Glutamatergic neuron (in vitro differentiated cells): ENCODE measurements at places on chromosomes 13 and 19.

DNA sequence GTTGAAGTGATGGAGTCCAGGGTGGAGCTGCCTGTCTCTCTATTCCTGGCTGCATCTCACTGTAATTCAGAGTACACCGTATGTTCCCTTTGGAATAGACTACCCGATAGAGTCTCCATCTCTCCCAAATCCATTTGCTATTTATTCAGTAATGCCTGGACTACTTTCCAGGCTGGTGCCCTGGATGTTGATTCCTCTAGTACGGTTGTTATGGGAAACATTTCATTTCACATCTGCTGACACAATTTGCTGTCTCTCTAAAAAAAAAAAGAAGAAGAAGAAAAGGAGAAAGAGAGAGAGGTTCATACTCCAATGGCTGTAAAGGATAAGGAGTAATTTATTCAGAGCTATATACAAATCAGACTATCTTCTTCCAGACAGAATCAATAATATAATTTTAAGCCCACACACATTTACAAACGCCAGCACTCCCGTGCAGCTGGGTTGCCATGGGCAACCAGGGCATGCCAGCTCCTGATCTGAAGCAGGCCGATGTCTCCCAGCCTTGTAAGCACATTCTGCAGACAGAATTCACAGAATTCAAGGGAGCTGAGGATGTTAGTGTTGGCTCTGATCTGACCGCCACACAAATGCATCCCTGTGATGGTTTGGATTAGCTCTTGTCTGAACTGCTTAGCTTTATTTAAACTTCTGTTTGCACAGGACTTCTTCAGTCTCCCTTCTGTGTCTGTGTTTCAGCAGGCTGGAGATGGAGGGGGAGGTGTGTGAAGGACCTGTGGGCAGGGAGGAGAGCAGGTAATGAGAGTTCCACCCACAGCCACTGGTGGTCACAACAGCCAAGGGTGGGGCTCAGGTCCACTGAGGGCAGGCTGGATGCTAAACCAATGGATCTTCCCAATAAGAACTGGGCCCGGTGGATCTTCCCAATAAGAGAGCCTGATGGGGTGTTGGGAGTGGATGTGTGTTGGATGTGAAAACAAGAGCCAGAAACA, 66.0 kb downstream of the TEX26 start:
- DNase-seq, result no peak

- DNase-seq, result no peak
These were observed 34.8 kb downstream of the SLC10A2 start for GRCh38 chr13:103031332-103031873.

- DNase-seq, result no peak
These were observed 66.7 kb downstream of the FRY start for GRCh38 chr13:32098272-32098671.

DNA sequence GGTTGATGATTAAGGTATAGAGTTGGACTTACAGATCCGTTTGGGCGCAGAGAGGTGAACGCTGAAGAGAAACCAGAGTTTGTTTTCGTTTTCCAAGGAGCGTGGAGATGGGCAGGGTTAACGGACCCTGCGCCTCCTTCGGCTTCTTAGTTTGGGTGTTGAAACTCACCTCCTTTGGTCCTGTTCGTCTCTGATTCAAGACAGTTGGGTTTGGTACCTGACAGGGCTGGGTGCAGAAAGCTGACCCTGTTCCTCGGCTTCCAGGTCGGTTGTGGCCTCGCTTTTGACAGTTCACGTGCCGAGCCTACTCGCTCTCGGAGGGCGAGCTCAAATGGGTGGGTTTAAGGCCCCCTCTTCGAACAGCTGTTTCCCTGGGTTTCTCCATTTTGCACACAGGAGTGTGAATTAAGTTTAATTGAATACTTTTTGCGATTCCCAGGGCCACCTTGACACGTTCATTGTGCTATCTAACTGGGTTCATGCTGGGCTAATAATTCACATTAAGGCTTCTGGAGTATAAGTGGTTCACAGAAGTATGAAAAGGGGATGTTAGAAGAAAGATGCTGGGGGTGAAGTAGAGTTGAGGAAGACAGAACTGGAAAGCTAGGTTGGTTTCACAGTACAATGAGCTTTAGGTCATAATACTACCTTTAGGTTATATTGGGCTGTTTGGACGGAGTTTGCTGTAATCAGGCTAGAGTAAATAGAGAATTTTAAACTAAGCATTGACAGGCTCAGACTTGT, 638 bp downstream of the USPL1 start:
- peak; percentile 20 for DNase-seq

- DNase-seq, result no peak
These were observed 5.3 kb upstream of the CFAP97D2 start for GRCh38 chr13:114173745-114174144.
